Prostate gland (tissue), 2 donors: ENCODE measurements at places on chromosomes 13 and 19.

- DNase-seq: no peak
Measured at GRCh38 chr13:106212386-106213010, 323.0 kb downstream of the EFNB2 start.

DNA sequence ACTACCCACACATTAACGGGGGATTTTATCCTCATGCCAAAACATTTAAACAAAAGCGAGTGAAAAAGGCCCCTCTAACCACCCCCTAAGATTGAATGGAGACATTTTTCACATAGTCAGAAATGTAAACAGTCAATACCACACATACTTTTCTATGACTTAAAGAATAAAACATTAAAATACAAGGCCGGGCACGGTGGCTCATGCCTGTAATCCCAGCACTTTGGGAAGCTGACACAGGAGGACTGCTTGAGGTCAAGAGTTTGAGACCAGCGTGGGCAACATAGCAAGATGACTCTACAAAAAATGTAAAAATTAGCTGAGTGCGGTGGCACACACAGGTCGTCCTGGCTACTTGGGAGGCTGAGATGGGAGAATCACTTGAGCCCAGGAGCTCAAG, 47.3 kb downstream of the MPHOSPH8 start:
- no peak for DNase-seq

DNA sequence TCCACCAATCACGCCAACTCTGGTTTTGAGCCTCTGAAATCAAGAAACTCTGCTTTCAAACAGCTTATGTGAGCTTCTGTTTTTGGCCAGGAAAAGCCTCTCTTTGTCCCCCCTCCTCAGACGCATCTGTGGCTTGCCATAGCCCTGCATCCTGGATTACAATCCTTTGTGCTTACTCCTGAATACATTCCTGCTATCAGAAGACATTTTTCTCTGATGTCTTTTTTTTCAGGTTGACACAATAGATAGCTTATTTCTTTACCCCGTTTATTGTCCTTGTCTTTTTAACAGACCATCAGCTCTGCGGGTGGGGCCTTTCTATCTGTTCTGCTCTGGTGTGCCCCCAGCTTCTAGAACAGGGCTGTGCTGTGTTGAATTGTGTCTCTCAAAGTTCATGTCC, 11.0 kb downstream of the PNMA8B start:
- DNase-seq: no peak

DNA sequence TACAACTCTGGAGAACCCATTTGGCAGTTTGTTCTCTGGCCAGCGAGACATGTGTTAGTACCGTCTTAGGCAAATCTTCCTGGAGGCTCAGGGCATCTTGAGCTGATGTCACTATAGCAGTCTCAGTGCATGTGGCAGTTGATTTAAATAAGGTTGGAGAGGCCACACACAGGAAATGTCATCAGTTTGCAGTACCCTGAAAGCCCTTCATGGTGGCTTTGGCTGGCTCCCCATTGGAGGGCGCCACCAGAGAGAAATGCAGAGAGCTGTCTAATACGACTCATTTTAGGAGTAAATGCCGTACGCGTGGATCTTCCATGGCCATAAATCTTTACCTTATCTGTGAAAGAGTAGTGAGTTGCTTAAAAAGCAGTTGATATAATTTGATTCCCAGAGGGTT, 163.1 kb downstream of the STK24 start:
- DNase-seq: no peak

DNA sequence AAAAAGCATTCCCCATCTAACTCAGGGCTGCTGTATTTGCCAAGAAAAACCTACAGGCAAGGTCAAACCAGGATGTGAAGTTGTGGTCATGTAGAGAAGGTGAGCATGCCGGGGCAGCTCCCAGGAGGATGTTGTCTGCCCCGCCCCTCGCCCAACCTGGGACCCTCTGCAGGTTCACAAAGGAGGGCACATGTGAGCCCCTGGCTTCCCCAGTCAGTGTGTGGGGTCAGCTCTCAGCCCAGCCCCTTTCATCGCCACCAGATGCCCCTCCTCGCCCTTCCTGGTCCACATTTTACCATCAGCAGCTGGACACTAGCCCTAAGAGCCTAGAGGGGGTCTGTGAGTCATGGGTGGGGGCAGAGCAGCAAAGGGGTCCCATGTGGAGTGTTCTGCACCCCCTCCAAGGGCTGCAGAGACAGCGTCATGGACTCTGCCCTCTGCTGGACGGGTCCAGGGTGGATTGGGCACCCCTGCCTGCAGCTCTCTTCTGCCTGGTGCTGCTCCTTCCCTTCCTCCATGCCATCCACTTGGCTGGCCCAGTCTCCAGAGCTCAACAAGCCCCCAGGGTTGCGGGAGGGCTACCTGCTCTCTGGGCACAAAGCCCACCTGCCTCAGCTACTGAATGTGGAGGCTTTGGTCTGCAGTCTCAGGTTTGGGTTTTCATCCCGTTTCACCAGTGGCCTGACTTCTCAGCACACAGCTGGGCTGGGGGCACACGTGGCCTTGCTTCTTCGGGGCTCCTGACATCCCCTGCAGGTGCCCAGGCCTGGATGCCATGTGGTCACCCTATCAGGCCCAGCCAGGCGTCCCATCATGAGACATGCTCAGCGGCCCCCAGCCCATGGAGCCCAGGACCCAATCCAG, 3.7 kb downstream of the PLEKHF1 start:
- DNase-seq: no peak

- DNase-seq: no peak
Measured at GRCh38 chr13:48574041-48574796, 41.3 kb upstream of the RCBTB2 start.

GRCh38 chr13:24249624-24250023, 59.8 kb upstream of the C1QTNF9 start:
- no peak for DNase-seq
